ENCODE measurements at places on chromosomes 1 and 21.

DNA sequence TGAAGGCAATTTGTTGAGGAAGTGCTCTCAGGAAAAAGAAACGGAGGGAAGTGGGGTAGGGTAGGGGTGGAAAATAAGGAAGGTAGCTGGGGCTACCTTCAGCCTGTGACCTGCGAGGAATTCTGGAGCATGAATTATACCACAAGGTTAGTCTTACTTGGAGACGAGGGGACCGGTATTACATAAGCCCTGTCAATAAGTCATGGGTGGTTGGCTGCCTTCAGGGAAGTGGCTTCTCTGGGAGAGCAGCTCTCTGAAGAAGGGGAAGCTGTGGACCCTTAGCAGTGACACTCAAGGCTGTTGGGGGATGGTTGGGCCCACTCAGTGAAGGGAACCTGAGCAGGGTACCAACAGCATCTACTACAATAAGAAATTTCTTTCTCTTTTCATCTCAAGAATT, 111.3 kb downstream of the TNFSF18 start:
- DNase-seq = no peak

GRCh38 chr1:216936779-216937178, 213.6 kb upstream of the ESRRG start:
- no peak for DNase-seq

GRCh38 chr1:167104256-167104633, 10.4 kb downstream of the STYXL2 start:
- no peak for DNase-seq

DNA sequence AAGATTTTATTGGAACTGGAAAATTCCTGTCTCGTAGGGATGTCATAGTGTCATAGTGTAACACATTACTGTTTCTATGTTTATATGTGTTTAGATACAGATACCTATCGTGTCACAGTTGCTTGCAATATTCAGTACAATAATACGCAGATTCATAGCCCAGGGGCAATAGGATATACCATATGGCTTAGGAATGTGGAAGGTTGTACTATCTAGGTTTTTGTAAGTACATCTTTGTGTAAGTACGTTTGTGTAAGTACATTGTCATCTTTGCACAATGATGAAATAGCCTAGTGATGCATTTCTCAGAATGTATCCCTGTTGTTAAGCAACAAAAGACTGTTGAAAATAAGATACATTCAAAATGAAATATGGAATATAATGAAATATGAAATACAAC, 68.9 kb downstream of the CAMTA1 start:
- DNase-seq = no peak

GRCh38 chr1:176338877-176339276, 124.1 kb upstream of the PAPPA2 start:
- DNase-seq = no peak

Measured in activated CD4-positive, alpha-beta T cell treated with anti-CD3 and anti-CD28 coated beads, Interleukin-2, amount 10 ng/mL, durations not matched to agents 7 days and 5 days (primary cell).